CD4-positive, alpha-beta T cell treated with Interleukin-6 at 100 ng/mL for 8 hours (primary cell): ENCODE measurements at places on chromosomes 6 and 20.

DNA sequence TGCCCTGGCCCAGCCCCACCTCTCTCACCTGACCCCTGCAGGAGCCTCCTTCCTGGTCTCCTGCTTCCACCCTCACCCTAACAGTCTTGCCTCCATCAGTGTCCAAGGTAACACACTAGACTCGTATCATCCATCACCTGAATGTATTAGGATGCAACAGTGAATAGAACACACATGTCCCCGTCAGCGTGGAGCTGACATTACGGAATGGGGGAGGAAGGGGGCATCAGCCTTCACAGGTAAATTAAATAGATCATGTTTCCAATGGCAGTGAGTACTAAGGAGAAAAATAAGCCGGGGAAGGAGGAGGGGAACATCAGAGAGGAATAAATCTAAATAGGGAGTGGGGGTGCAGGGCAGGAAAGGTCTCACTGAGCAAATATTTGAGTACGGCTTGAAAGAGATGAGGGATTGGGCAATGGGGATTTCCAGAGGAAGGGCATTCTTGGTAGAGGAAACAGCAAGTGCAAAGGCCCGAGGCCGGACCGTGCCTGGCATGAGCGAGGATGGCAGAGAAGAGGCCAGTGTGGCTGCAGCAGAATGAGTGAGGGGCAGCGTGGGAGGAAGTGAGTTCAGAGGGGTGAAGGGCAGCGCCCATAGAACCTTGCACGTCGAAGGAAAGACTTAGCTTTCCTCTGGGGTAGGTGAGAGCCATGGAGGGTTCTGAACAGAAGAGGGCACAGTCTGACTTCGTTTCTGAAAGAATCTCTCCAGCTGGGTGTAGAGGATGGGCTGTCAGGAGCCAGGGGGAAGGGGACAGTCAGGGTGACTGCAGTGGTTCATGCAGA, 110.1 kb upstream of the PTPN1 start:
- no peak for DNase-seq

DNA sequence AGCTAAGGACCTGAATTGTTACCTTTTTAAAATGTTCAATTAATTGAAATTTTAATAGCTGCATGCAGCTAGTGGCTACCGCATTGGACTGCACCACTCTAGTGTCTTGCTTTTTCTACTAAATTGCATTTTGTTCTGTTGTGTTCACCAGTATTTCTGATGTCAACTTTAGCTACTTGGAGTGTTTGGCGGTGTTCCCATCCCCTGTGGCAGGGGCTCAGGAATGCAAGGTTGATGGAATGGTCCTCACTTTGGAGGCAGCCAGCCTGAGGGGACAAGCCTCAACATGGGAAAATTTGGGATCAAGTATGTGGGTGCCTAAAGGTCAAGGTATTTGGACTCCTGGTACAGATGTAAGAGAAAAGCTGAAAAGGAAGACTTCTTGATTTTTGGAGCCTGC, 230.1 kb upstream of the PRND start:
- no peak for DNase-seq

DNA sequence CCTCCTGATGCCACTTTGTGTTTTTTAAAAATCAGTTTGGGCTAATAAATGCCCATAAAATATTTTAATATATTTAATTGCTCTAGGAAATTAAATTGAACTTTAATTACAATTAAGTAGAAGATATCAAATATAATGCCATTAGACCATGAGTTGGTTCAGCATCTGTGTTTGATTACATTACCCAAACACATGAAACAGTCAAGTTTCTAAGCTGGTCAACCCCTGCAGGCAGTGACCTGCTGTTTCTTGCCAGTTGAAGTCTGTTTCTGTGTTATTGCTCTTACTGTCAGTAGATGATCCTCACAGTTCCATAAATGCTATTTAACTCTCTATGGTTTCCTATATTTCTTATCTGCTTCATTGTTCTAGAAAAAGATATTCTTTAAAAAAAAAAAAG, 9.7 kb upstream of the TENT5A start:
- no peak for DNase-seq

DNA sequence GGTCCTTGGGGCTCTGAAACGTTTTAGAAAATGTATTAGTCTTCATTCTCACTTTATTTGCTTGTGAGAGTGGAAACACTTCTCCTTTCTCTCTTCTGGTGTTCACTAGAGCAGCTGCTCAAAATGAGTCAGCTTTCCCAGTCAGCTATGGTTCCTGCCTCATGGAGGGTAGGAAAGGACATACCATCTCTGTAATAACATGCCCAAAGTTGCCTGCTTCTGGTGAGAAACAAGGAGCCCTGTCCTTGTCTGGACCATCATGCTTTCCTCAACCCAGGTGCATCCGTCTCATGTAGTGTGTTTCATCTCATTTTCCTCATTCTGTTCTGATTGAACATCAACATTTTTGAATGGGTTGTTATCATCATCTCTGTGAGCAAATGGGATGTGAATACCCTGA, 17.1 kb upstream of the TINAG start:
- no peak for DNase-seq

DNA sequence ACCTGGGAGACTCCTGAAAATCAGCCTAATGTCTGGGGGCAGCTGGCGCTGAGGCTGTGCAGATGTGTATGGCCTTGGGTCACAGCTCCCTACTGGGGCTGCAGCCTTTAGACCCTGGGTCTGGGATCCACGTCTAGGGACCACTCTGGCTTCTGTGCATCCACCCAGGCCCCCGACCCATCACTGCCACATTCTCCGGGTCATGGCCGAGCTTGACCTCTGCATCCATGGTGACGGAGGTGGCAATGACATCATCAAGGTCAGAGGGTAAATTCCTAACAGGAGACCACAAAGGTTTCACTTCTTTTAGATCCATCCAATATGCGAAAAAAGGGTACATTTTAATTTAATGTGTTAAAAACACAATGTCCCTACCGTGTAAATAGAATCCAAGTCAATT, 14.5 kb upstream of the PCMTD2 start:
- DNase-seq, result no peak

DNA sequence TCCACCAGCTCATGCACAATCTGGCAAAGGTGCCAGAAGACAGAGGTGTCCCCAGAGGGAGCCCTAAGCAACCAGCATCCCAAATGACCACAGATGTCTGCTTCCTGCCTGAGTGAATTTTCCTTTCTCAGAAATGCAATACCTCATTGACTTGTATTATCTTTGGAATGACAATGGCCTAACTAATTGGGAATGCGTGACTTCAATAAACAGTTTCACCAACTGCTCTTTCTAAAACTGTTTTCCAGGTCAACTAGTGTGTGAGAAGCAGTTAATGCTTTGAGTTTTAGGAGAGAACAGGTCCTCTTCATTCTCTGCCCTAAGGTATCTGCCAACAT, 108.9 kb upstream of the SNX9 start:
- DNase-seq, result no peak

GRCh38 chr6:92967362-92967761, 452.0 kb downstream of the EPHA7 start:
- no peak for DNase-seq

GRCh38 chr20:50048420-50049166, 64.4 kb downstream of the UBE2V1 start:
- no peak for DNase-seq

- DNase-seq, result no peak
Measured at GRCh38 chr6:17602888-17603287, 2.8 kb downstream of the FAM8A1 start.

DNA sequence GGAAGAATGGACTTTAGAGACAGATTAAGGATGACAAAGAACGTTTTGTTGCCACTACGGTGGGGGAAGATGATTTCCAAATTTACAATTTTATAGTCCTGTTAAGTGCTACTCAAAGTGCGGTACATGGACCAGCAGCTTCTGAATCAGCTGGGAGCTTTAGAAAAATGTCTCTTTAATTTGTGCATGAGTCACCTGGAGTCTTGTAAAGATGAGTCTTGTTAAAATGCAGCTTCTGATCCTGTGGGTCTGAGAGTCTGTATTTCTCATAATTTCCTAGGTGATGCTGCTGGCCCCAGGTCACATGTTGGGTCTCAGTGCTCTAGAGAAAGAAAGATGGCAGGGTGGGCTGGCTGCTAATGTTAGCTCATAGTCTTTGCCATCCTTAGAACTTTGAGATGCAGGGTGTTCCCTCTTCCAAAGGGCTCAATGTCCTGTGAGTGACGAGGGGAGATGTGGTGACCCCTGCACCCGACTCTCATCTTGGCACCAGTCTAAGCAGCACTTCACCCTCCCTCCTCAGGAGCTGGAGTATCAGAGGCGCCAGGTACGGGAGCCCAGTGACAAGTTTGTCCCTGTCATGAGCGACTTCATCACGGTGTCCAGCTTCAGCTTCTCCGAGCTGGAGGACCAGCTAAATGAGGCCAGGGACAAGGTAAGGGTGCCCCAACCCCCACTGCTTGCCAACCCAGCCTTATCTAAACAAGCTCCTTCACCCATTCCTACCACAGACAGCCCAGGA, 34.5 kb downstream of the MOCS1 start:
- no peak for DNase-seq

DNA sequence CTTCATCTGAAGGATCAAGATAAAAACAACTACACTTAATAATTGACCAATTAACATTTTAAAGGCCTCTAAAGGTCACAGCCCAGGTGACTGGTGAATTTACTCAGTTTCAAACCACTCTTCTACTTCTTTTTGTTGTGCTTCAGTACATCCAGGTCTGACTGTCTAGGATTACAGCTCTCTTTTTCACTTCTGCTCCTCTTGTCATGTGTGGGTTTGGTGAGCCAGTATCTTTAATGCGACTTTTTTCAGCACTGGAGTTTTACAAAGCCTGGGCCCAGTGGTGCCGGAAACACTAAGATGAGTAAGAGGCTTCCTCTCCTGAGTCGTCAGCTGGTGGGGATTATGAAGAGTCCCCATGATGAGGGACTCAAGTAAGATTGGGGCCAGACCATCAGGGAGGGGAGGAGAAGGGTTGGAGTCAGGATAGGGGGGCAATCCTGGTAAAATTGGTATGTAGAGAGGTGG, 27.0 kb downstream of the HECA start:
- DNase-seq, result peak; percentile 75

- DNase-seq, result no peak
Measured at GRCh38 chr6:169415179-169415578, 161.5 kb upstream of the THBS2 start.

GRCh38 chr6:138007014-138007472, 100.2 kb downstream of the PERP start:
- DNase-seq, result no peak

DNA sequence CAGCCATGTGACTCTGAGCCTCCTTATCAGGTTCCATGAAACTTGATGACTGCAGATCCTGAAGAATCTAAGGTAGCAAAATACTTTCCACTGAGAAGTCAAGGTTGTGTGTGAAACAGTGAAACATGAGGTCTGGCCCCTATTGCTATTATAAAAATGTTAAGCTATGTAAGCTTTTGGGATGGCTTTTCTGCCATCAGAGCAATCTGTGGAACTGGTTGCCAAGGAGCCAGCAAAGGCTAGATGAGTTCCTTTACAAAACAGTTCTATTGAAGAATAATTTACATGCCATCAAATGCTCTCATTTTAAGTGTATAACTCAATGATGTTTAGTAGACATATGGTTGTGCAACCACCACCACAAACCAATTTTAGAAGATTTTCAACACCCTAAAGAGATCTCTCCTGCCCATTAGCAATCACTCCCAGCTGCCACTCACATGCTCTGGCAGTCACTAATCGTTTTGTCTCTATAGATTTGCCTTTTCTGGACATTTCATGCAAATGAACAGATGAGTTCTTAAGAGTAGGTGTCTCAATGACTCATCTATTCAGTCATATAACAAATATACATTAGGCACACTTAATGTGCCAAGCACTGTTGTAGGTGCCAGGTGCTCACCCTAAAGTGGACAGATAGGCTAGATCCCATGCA, 19.9 kb upstream of the MEP1A start:
- DNase-seq, result no peak
